ENCODE measurements at places on chromosomes 4 and X. TPM values are rescaled to one million over a fixed set of nuclear protein-coding genes. Genes with fewer than 3 reads are reported as not detected.

The ABCG2 gene
- 63.3 TPM for total RNA-seq

The SAGE1 gene
- not detected for total RNA-seq

The KIT gene
- 1.5 TPM for total RNA-seq

The MUC7 gene
- total RNA-seq = not detected

DNA sequence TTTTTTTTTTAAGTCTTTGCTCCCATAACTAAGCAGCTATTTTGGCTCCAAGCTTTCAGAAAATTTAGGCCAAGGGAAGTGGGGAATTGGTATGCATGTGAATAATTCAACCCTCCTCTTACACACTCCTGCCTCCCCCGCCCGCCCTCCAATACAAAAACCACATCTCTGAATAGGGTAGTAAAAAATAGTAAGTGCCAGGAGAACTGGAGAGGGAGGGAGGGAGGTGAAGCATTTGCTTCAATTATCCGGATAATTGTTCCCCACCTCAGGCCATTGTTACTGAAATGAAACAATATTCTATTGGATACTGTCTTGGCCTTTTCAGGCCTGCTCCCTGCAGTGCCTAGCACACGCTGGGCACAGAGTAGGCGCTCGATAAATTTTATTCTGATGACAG is 5.5 kb upstream of the GSX2 start:
- no peak for DNase-seq

GRCh38 chr4:99074816-99075215 is 13.8 kb downstream of the ADH5 start:
- no peak for DNase-seq

DNA sequence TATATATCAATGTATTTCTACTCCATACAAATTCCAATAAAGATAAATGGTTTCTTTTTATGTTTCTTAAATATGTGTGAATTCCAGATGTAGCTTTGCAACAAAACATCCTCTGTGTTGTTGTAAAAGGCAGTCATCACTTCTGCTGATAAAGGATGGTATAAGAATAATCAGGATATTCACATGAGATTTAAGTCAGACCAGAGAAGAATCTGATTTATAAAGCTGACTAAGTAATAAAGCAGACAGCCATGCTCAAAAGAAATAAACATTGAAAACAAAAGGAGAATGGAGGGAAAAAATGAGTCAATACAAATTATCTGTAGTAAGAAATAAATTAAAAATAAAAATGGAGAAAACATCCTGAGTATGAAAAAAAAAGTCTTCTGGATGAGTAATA is 27.0 kb upstream of the SLC7A11 start:
- DNase-seq = no peak

- DNase-seq = no peak
Observed at GRCh38 chr4:140239311-140239710, 85.3 kb upstream of the MAML3 start.

DNA sequence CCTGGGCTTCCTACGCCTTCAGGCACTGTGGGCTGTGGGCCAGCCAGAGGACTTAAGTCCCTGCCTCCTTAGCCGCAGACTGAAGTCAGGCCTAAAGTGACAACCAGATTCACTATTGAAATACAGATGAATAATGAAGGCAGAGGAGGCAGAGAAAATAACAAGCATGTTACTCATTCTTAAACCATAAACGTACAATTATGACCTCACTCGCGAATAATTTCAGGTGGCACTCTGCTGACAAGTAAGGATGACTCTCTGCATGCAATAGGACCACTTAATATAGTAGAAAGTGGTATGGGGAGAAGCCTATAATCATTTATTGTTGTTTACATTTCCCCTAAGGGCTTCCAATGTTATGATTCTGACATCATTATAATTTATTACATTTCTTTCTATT is 409.2 kb upstream of the FGF13 start:
- DNase-seq = peak; percentile 10

GRCh38 chrX:2550328-2551020 is 49.7 kb upstream of the DHRSX start:
- DNase-seq = no peak

DNA sequence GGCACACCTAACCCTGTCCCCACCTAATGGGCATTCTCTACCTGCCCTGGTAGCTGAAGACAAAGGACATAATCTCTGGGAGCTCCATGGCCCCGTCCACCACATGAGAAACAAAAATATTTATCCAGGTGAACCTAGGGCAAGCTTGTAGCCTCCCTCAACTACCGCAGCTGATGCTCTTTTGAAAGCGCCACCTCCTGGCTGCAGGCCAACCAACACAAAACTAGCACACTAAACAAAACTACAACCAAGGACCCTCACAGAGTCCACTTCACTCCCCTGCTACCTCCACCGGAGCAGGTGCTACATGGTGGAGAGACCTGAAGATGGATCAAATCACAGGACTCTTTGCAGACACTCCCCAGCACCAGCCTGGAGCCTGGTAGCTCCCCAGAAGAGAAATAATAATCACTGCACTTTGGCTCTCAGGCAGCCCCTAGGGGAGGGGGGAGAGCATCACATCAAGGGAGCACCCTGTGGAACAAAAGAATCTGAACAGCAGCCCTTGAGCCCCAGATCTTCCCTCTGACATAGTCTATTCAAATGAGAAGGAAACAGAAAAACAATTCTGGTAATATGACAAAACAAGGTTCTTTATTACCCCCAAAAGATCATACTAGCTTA is 111.3 kb upstream of the ATP8A1 start:
- DNase-seq = no peak

GRCh38 chr4:182507805-182508204 is 264.6 kb downstream of the TENM3 start:
- no peak for DNase-seq

Data from Panc1 (cell line).